ENCODE measurements at places on chromosomes 5 and 9.

GRCh38 chr5:179154991-179155955 lies 95.1 kb downstream of the ZNF354C start:
- no peak for DNase-seq

- no peak for DNase-seq
Measured at GRCh38 chr5:111228520-111229220, 4.5 kb downstream of the CAMK4 start.

- no peak for DNase-seq
Measured at GRCh38 chr5:96905864-96906263, 29.6 kb downstream of the ERAP2 start.

GRCh38 chr5:180287868-180288267 lies 4.0 kb downstream of the MAPK9 start:
- no peak for DNase-seq

DNA sequence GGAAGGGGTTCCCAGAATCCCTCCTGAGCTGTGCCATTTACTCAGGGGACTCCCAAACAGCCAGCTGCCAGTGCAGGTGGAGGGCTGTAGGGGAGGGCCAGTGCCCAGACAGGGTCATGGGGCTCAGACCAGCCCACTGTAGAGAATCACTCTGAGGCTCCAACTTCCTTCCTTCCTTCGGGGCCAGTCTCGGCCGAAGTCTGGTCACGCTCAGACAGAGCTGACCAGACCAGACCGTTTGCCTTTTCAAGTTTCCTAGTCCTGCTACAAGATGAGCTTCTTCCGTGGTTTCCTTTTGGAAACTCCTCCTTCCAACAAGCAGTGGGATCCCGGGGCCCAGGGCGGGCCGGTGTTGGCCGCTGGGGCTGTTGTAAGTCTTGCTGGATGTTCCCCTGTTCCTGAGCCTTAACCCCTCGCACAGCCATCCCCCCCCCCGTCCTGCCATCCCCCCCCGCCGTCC lies 52.6 kb downstream of the SAR1B start:
- no peak for DNase-seq

DNA sequence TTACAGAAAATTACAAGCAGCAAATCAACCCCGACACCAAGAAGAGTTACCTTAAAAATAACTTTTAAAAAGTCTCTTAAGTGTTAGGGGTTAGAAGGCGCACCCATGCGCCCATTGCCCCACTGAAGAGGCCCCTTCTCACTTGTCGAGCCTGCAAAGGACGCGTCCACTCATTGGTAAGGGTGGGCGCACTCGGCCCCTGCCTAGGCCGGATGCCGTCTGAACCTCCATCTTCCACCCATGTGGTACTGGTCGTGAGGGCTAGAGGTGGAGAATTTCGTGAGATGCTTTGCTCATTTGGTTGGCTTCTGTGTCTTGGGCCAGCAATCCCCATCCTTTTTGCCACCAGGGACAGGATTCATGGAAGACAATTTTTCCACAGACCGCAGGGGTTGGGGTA lies 27.5 kb upstream of the LRRC14B start:
- DNase-seq, result no peak

- no peak for DNase-seq
Measured at GRCh38 chr5:127012916-127013315, 17.4 kb downstream of the MARCHF3 start.

GRCh38 chr5:17425385-17426070 lies 72.5 kb upstream of the TAF11L2 start:
- no peak for DNase-seq

DNA sequence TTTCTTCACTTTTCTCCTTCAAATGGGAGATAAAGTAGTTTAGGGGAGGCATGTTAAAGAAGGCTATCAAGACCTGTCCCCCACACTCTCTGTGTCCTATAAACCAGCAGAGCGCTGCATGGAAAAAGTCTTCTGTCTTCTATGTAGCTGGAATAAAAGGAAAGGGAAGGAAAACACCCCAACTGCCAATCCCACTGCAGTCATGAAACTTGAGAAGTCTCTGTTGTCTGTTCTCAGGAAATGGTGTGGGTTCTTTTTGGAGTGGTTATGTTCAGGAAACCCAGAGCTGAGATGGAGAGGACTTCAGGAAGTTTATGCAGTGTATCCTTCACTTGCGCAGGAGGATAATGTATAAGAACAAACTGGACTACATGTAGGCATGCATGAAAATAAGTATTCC lies 274.3 kb downstream of the GAS1 start:
- no peak for DNase-seq

GRCh38 chr9:118271936-118272335 lies 567.7 kb downstream of the TLR4 start:
- no peak for DNase-seq

DNA sequence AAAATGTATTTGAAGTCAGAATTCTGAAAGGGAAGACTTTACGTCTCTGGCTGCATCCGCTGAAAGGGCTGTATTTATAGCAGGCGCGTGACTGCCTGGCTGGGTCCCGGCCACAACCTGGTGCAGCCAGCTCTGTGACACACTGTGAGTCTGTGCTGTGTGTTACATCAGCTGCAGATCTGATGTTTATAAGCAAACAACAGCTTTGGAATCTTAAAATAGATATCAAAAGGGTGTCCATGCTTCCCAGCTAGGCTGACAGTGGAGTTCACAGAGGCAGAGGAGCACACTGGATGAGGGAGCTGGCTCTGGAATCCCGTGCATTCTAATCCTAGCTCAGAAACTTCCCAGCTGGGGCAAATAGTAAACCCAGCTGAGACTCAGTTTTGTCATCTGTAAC lies 433.4 kb upstream of the BRINP1 start:
- DNase-seq, result no peak
